ENCODE measurements at places on chromosomes 1 and 21. TPM values are rescaled to one million over a fixed set of nuclear protein-coding genes. Genes with fewer than 3 reads are reported as not detected.

TAF13 gene
- 67.8 TPM for total RNA-seq

DNA sequence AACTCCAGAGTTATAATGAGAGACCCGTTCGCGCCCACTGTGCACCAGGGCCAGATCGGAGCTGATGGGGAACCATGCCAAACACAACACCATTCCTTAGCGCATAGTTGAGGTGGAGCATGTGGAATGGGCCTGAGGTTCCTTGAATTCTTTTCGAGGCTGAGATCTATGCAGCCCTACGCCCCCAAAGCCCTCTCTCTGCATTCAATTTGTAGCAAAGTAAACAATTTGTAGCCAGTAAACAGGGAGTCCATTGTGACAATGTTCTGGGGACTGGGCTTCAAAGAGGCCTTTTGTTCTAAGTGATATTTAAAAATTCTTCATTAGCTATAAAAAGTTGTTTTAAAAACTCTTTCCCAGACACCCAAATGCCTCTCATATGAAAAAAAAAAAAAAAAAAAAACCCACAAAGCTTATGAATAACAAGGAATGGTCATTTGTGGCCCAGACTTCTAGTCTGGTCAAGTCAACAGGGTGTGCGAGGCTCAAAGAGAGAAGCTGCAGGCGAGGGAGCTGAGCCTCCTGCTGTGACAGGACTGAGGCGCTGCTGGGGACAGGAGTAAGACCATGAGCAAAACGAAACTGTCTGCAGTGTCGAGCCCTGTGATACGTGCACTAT is 30.6 kb upstream of the KCNE2 start:
- DNase-seq, result peak; percentile 17

DNA sequence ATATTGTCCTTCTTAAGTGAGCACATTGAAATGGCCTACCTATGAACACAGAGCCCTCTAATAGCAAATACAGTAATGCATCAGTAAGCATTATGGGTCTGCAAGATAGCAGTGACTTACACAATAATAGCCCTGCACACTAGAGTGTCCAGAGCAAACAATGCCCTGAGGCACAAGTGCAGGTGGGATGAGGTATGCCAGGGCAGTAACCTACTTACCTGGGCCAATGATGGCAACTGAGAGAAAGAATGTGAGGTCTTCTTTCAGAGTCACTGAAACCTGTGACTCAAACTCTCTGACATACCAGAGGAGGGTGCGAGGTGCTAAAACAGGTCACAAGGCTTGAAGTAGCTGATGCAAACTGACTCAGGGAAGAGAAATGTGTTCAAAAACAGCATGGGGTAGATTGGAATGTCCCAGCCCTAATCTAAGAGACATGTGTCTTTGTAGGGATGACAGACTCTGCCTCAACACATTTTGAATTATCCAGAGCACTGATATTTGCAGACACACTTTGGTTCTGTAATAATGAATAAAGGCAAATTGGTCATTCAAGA is 168.5 kb upstream of the RUNX1 start:
- DNase-seq, result peak; percentile 100

DNA sequence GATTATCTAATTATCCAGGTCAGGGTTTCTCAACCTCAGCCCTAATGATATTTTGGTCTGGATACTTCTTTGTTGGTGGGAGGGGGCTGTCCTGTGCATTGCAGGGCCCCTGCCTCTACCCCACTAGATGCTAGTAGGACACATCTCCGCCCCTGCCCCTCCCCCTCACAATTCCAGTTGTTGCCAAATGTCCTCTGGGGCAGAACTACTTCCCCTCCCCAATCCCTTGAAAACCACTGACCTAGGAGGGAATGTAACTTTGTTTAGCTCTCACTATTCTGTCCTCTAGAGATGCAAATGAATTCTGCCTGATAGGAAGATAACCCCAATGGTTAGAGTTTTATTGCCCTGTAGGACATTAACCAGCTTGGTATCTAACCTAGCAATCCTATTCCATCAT is 8.1 kb downstream of the CACNA1S start:
- DNase-seq, result no peak

DNA sequence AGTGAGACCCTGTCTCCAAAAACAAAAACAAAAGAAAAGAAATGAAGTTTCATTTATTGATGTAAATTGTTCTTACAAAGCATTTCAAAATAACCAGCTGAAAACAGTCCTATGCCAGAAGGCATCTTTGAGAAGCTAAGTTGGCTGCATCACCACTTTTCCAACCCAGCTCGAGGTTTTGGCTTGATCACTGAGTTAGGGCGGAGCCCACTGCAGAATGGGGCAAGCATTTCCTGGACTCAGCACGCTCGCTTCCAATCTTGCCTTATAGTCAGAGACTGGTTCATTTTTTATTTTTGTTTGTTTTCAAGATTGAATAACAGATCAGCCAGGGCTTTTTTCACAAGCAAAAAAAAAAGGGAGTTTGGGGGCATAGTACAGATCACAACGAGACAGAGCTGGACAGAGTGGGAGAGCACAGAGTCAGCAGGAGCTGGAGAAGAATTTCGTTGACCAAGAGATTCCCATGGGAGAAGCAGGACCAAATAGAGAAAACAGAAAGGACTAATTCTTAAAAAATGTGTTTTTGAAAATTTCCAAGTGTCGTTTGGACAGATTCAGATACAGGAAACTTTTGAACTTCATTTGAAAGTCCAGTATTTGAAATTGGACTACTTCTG is 23.5 kb upstream of the COL6A1 start:
- DNase-seq, result no peak

GRCh38 chr1:87418048-87418447 is 89.4 kb downstream of the LMO4 start:
- no peak for DNase-seq

DNA sequence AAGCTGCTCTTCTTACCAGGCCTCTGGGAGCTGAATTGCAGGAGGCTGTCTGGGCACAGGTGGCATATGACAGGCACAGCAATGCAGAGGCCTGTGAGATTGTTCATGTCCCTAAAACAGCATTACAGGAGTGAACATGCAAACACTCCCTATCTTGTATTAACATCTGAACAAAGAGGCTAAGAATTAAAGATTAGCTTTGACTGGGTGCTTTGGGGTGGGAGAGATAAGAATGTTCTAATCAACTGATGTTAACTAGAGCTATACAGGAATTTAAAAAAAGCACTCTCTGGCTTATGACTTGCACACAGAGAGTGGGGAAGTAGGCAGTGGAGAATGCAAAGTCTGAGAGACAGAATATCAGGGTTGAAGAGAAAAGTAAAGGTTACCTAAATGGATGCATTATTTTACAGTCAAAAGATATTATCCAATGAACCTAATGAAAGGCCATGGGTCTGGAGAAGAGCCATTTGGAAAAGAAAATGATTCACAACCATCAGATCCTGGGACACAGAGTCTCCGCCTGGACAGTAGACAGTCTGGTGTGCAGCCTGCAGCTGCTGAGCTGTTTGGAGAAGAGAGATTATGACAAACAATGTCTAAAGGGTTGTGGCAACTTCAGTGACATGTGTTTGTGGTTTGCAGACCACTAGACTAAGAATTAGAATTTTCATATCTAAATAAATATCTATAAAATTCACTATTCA is 20.2 kb downstream of the DPT start:
- no peak for DNase-seq

Measured in mammary epithelial cell (primary cell).